ENCODE measurements at places on chromosomes 2 and 18.
A peak's percentile ranks its signal among the peaks of the same experiment; 100 is the strongest.

- no peak for DNase-seq
These were observed 55.2 kb downstream of the TMEM17 start for GRCh38 chr2:62450716-62451191.

- no peak for DNase-seq
These were observed 121.0 kb upstream of the XPO1 start for GRCh38 chr2:61658841-61659780.

DNA sequence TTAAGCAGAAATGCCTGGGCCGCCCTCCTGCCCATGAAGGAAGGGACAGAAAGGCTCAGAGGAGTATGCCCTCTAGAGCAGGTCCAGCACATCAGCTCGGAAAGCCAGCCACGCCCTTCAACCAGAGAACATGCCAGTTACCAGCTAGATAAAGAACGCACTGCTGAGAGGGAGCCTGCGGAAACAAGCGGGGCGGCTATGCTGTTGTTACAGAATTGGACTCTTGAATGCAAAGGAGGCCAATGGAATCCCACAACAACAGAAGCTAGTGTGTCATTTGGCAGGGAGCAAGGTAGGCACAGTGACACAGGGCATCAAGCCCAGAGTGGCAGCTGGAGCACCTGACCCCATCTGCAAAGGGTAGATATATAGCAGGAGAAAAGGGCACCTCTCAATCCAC is 242.9 kb upstream of the ID2 start:
- no peak for DNase-seq

DNA sequence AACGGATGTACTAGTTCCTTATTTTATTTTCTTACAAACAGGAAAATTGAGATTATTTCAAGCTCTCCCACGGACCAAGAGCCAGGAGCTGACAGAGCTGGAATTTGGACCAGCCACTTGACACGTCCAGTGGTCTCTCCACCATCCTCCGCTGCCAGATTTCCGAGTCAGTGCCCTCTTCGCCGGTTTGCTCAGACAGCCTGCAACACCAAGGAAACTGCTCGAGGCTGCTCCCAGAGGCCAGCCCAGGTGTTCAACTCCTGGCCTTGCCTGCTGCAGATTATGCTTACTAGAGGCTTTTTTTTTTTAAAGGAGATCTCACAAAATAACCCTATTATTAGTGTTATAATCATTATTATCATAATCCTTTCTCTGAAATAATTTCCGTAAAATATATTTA is 779.8 kb downstream of the RNF144A start:
- no peak for DNase-seq

- no peak for DNase-seq
These were observed 5.7 kb downstream of the CKAP2L start for GRCh38 chr2:112758711-112759110.

GRCh38 chr2:15860760-15861159 is 79.6 kb upstream of the MYCN start:
- no peak for DNase-seq

- no peak for DNase-seq
These were observed 105.6 kb downstream of the MYO1B start for GRCh38 chr2:191350826-191351225.

DNA sequence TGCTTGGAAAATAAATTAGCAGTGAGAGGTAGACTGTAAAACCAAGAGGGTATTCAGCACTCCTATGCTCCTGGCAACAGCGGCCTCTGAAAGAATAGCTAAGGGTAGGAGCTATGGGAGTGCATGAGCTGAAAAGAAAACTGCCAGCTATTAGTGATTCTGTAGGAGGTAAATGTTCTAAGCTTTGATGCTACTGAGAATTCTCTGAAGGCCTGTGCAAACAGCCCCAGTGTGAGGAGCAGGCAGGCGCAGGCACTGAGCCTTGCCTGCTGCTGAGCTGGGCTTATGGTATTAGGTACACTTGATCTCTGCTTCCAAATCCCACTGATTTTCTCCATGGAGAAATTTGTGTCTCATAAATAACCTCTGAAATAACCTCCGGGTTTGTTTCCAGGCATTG is 86.7 kb downstream of the NYAP2 start:
- DNase-seq: no peak

- no peak for DNase-seq
These were observed 88.0 kb downstream of the ITGB1BP1 start for GRCh38 chr2:9335322-9335832.

GRCh38 chr2:237258615-237259014 is 155.3 kb downstream of the COL6A3 start:
- DNase-seq: no peak

- no peak for DNase-seq
These were observed 641.3 kb downstream of the DPP10 start for GRCh38 chr2:115083711-115084110.

DNA sequence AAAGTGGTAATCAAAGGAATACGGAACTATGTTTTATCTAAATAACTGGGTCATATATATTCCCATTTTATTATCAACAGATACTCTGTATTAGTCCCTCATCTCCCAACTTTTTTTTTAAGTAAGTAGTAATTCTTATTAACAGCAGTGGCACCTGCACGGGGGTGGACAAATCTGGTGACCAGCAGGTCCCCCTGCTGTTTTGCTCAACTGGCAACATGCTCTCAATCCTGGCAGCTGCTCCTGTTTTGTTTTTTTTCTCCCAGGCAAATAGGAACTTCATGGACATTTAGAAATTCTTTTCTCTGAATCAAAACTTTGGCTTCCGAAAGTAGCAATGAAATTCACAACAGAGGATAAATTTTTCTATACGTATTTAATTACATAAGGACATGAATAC is 193.5 kb downstream of the SS18 start:
- DNase-seq: no peak

- no peak for DNase-seq
These were observed 16.2 kb upstream of the GPC1 start for GRCh38 chr2:240419271-240419670.

GRCh38 chr2:111159641-111160040 is 38.9 kb downstream of the BCL2L11 start:
- no peak for DNase-seq

DNA sequence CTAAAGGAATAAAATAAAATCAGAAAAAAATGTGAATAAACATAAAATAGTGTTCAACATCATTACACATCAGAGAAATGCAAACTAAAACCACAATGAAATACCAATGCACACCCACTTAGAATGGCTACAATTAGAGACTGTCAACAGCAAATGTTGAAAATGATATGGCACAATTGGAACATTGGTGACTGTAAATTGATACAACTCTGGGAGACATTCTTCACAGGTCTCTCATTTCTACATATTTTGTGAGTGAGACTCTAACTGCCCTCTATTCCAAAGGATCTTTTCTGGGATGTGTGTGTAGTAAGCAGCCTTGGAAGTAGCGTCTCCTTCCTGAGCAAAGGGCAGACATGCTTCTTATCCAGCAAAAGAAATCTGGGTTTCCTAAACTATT is 323.0 kb downstream of the FBXO15 start:
- no peak for DNase-seq

- DNase-seq: no peak
These were observed at the start of gene CNDP1 for GRCh38 chr18:74534150-74534969. CNDP1 (plus strand) TSS chr18:74534500; CDS start chr18:74534668, 168 bp downstream.

DNA sequence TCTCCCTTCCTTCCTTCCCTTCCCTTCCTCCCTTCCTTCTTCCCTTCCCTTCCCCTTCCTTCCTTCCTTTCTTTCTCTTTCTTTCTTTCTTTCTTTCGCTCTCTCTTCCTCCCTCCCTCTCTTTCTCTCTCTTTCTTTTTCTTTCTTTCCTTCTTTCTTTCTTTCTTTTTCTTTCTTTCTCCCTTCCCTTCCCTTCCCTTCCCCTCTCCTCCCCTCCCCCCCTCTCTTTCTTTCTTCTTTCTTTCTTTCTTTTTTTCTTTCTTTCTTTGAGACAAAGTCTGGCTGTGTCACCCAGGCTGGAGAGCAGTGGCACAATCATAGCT is 34.8 kb downstream of the GATA6 start:
- no peak for DNase-seq

DNA sequence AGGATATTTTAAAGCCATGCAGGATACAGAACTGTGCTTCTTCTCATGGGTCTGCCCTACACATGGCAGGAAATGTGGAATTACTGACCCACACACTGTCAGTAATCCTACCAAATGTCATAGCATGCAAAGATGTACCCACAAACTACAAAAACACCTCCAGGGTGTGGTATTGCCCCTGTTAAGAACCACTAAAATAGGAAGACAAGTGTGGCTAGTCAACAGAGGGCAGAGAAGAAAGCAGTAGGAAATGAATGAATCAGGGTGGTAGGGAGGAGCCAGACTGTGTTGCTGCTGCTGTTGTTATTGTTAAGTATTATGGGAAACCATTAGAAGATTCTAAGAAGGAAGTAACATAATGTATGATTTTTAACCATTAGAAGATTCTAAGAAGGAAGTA is 556.7 kb upstream of the ACVR2A start:
- no peak for DNase-seq

- DNase-seq: no peak
These were observed 371.9 kb upstream of the KCNH7 start for GRCh38 chr2:163210430-163210918.

GRCh38 chr2:16281451-16282335 is 341.3 kb downstream of the MYCN start:
- peak; percentile 30 for DNase-seq

Measured in SK-N-MC (cell line).